ENCODE measurements at places on chromosomes 6 and 20.

DNA sequence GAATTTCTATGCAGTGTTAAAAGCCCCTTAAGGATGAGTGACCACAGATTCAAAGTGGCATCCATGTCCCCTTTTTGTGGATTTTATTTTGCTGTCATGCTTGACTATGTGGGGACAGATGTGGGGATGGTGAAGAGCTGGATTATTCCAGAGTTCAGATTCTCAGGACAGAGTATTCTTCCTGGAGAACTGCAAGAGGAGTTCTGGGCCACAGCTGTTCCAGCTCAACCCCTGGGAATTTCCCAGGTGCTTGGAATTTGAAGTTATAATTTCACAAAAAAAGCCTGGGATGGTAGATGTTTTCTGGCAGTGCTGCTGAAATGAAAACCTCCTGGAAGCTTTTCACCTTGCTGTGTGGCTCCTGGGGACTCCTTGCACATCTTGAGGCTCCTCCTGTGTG lies 671.8 kb upstream of the MARCKS start:
- no peak for DNase-seq

- peak; percentile 82 for DNase-seq
Observed at GRCh38 chr6:160102956-160103824, 18.4 kb upstream of the SLC22A1 start.

DNA sequence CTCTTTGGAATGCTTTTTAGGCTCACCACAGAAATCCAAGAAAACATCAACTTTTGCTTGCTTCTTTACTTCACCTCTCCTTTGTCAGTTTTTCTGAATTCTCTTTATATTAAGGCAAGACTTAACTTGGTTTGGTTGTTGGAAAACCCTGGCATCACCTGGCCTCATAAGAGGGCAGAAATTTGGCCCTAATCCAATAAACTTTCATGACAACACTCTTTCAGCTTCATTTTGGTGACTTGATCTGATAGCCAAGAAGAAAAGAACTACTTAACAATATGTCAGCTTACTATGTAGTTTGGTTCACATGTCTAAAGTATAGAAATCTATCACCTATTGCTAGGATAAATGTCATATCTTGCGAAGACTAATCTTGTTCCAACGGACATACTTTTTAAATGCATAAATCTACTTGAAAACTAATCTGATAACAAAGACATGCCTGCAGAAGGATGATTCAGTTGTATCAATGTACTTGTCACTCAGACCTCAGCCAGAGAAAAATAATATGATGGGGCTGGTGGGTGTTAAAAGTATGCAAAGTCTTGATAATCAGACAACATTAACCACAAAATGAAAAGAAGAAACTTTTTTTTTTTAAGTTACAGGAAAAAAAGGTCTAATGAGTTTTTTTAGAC lies 19.3 kb upstream of the HBS1L start:
- DNase-seq = peak; percentile 49

DNA sequence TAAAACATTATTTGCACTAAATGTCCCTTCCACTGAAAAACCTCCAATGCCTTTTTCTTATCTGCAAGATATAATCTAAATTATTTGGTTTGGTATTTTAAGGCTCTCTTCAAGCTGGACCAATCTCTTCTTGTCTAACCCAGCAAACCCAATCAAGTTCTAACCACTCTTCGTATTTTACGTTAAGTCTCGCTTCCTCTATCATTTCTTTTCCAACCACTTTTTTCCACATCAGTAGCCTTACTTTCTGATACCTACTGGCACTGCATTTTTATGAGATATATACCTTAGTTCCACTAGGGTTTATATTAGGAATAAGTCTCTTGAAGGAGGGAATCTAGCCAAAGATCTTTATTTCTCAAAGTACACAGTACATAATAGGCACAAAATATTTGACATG lies 19.1 kb downstream of the FBXL4 start:
- no peak for DNase-seq

Data from hematopoietic multipotent progenitor cell treated with erythropoietin and hydrocortisone succinate and interleukin-3 and kit ligand, for 15 days (in vitro differentiated cells).